Activated CD4-positive, CD25-positive, alpha-beta regulatory T cell treated with anti-CD3 and anti-CD28 coated beads, Interleukin-2, amount 50 U/mL, for 24 hours (primary cell): ENCODE measurements at places on chromosomes 4 and X.

GRCh38 chrX:105759598-105759997, 62.7 kb upstream of the NRK start:
- ATAC-seq: no peak

DNA sequence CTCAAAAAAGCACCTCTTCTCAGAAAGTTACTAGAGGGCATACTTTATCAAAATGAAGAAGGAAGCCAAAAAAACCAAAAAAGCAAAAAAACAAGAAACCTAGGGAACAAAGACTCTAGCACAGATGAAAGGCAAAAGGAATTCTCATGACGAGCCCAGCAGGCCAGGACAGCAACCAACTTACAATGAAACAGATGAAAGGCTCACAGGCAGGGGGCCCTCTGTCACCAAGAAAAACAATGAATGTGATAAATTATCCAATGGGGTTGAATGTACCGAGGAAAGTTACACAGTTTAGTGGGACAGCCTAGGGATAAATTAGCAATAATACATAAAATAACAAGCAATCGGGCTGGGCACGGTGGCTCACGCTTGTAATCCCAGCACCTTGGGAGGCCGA, 79.0 kb downstream of the GPR82 start:
- no peak for ATAC-seq

GRCh38 chr4:74244049-74244448, 64.2 kb upstream of the EPGN start:
- no peak for ATAC-seq

- ATAC-seq: no peak
These were observed 8.0 kb downstream of the ATP2B3 start for GRCh38 chrX:153525451-153525850.

GRCh38 chrX:40109288-40110008, 11.7 kb upstream of the BCOR start:
- ATAC-seq: no peak

- ATAC-seq: no peak
These were observed 18.1 kb downstream of the CHIC1 start for GRCh38 chrX:73581002-73581628.
